Activated effector memory CD4-positive, alpha-beta T cell treated with Interleukin-2 at 50 U/mL for 16 hours (primary cell): ENCODE measurements at places on chromosomes 7 and 10.

DNA sequence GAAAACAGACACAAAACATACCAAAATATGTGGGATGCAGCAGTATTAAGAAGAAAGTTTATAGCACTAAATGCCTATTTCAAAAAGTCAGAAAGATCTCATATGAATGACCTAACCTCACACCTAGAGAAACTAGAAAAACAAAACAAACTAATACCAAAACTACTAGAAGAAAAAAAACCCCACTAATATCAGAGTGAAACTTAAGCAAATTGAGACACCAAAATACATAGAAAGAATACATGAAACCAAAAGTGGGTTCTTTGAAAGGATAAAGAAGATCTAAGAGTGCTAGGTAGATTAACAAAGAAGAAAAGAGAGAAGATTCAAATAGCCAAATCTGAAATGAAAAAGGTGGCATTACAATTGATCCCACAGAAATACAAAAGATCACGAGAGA is 494.1 kb downstream of the SH2D4B start:
- no peak for DNase-seq

GRCh38 chr10:86282664-86283465 is 83.7 kb downstream of the GRID1 start:
- DNase-seq, result no peak

DNA sequence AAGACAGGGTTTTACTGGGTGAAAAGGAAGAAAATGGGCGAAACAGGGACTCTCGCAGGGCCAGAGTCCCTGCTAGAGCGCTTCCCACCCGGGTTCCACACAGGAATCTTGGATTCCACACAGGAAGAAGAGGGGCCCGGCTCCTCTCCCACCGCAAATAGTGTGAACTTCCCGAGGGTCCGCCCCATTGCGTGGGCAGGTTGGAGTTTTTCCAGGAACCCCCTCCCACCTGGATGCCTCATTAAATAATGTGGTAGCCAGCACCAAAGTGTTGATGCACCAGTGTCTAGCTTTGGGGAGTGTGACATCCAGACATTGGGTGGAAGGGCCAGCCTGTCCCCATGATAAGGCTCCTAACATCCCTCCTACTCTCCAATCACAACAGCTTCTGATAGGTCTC is 330.3 kb upstream of the ZNF32 start:
- DNase-seq, result no peak

DNA sequence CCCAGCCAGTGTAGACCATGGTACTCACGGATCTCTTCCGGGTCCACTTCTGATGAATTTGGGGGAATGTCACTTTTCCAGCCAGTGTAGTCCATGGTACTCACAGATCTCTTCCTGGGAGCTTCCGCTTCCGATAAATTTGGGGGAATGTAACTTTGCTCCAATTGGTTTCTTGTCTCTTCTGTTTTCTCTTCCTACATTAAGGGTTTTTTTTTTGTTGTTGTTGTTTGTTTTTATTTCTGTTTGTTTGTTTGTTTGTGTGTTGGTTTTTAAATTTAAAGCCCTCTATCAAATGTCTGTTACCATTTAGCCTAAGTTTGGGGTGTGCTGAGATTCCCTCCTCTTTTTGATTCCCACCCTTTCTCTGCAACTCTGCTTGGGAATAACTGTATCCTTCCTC is 475.8 kb upstream of the FZD8 start:
- no peak for DNase-seq

DNA sequence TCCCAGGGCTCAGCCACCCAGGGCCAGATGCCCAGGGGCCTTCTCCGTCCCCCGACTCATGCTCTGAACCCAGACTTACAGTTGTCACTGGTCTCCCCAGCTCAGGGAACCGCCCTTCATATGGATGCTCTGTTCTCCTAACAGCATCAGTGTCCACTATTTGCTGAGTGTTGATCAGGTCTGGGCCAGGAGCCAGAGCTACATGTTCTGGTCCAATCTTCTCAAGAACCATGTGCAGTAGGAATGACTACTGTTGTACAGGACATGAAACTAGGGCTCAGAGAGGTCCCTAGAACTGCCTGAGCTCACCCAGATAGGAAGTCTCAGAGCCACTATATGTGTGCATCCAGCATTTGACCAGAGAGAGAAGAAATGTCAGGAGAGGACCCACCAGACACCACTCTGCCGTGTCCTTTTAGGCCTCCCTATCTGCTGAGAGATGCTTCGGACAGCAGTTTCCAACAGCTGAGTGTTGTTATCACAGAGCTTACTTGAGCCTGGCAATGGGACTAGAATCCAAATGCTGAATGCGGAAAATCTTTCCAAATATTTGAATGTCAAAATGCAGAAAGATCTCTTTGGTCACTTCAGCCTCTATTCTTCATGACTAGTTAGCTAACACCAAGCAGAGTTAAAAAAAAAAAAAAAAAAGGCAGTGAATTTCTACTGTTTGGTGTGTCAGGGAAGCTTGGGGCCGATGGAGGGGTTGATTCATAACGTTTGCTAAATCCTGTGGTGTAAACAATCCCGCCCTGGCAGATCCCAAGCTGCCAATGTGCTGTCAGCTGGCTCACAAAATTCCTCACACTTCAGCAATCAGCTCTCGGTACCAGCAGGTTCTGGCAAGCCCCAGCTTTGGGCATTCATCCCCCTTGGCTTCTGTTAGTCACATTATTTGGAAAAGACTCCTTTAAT is 246.1 kb downstream of the TNS3 start:
- DNase-seq, result no peak

- DNase-seq, result no peak
These were observed 49.1 kb upstream of the MNX1 start for GRCh38 chr7:157059534-157059933.

DNA sequence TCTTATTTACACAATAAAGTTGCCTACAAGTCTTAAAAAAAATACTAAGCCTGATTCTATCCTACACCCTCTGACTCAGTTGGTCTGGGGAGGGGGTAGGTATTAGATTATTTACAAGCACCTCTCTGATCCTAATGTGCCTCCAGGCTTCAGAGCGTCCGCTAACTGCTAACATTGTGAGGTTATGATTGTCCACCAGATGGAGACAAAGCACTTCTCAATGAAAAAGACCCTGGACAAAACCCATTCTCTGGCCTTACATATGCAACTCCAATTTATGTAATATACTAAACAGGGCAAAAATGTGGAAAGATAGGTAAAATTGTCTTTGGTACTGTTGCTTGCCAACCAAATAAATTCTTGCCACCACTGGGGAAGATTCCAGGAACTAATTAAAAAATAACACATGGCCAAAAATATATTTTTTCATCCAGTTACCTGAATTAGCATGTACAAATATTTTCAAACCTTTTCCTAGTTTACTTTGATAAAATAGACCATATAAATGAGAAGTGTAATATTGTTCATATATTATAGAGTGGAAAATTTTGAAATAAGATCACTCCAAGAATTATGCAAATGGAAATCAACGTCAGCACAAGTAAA is 92.4 kb downstream of the KIF20B start:
- no peak for DNase-seq

- DNase-seq, result no peak
These were observed 130.1 kb upstream of the ZEB1 start for GRCh38 chr10:31188792-31189406.

- no peak for DNase-seq
These were observed 3.5 kb downstream of the ANKRD1 start for GRCh38 chr10:90917238-90917967.

DNA sequence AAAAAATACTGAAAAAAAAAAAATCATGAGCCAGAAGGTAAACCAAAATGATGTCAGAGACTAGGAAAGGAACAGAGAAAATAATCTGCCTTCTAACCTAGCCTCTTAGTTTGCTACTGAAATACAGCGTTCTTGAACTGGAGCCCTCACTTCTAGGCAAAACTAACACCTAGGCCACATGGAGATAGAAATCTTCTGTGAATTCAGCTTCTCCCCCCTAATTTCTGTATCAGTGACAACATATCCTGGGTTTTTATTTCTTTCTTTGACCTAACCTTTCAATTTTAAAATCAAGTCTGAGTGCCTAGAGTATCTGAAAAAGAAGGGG is 100.1 kb upstream of the GLCCI1 start:
- no peak for DNase-seq

GRCh38 chr7:133804127-133804526 is 323.0 kb upstream of the LRGUK start:
- DNase-seq, result no peak

DNA sequence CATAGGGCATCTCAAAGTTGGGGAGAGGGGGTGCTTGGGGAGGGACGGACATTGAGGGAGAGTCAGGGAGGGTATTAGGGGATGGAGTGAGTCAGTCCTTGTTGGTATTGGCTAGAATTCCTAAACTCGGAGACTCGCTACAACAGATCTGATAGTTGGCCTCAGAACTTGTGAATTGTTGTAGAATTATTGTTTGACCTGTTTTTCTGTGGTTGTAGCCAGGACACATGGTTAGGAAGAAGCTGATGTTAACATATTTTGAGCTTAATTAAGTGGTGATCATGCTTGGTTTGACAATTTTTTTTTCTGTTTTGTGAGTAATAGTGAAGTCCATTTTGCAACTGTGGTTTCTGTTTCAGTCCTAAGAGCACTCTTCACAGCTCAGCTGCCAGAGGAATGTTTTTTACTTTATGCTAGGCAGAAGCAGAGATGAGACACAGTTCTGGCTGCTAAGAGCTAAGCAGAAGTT is 1190.3 kb upstream of the C7orf33 start:
- no peak for DNase-seq

GRCh38 chr10:78255796-78256638 is 222.4 kb downstream of the RPS24 start:
- DNase-seq, result no peak

DNA sequence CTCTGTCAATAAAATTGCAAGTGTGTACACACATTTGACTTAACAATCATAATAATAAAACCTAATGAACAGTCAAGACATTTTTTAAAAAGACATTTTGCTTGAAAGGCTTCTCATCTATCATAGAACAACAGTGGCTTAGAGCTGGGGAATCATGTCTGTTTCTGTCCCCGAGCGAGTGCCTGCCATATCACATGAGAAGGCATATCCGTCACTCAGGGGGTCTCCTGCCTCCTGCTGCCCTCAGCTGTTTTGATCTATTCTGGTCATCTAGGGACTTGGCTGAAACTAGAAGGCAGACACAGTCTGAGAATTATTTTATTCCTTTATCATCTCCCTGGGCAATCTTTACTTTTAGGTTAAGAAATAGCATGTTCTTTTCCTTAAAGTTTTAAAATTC is 278.7 kb upstream of the KLF6 start:
- DNase-seq, result no peak

- no peak for DNase-seq
These were observed 112.9 kb upstream of the LYZL2 start for GRCh38 chr10:30742471-30742870.

DNA sequence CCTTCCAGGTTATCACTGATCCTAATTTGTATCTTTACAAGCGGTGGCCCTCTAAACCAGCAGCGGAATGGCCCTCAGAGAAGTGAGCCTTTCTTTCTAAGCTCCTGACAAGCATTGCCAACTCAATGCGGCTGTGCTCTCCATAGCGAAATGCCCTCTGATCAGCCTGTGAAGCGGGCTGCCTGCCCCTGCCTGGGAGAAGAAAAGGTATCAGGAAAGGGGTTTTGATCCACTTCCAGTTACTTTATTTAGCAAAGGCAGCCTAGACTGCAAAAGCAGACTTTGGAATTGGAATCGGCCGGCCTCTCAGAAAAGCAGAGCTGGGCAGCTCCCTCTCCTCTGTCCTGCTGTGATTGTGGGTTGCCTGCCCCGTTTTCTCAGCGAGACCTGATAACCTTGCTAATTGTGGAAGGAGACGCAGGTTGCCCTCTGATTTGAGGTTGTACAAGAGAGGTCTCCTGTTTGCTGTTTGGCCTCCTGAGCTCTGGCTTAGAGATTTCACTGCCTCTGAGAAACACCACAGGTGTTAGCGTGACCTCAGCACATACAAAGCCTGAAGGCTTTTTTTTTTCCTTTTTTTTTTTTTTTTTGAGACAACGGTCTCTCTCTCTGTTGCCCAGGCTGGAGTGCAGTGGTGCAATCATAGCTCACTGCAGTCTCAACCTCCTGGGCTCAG is 53.9 kb upstream of the SH2B2 start:
- DNase-seq, result no peak

GRCh38 chr7:130136579-130137167 is 66.3 kb downstream of the KLHDC10 start:
- no peak for DNase-seq

GRCh38 chr10:76550806-76551205 is 1086.8 kb downstream of the KCNMA1 start:
- no peak for DNase-seq

- no peak for DNase-seq
These were observed 194.8 kb downstream of the MAD1L1 start for GRCh38 chr7:2037808-2038522.

- DNase-seq, result no peak
These were observed 44.9 kb upstream of the ZNF438 start for GRCh38 chr10:31076610-31076988.

- no peak for DNase-seq
These were observed 361.9 kb downstream of the GLRX3 start for GRCh38 chr10:130498042-130498441.

DNA sequence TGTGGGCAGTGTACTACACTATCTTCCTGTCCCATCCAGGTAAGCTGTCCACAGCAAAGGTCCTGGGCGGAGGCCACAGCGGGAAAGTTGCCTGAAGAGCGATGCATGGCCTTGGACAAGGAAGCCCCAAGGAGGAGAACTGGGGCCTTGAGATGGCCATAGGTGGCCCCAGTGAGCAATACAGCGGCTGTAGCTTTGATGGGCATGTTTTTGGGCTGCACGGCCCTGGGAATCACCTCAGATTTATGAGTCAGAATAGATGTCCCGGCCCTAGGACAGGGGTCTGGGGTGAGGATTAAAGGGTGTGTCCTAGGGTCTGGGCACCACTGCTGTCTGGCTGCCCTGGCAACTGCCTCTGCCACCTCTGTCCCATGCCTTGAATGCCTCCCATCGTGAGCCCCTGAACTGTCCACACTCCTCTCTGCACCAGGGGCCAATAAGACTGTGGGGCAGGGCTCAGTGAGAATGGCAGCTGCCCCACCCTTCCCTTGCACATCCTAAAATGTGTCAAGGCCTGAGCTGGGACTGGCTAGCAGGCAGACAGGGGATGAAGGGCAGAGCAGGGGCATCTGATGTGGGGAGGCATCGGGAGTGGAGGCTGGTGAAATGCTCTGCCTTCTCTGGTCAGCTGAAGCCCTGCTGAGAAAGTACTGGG is 9.4 kb upstream of the IRF5 start:
- DNase-seq, result no peak

- no peak for DNase-seq
These were observed 190.2 kb upstream of the HPS1 start for GRCh38 chr10:98636921-98637329.

DNA sequence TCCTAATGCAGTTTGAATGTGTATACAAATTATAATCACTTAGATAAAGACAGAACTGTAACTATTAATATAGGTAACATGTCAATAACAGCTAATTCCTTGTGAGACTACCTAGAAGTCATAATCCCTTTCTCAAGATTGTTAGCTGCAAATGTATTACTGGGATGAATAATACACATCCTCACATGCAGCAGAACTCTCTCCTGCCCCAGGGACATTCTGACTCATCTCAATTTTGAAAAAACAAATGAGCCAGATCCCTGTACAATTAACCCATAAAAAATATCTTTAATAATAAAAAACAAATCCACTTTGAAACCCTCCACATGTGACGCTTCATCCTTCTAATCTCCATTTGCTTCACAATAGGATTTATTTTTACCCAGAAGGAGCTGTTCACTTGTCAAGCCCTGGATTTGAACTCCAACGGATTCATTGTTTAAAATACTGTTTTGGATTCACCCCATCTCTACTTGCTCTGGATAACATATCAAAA is 428.4 kb upstream of the TEX47 start:
- DNase-seq, result no peak

GRCh38 chr10:120657371-120657770 is 193.8 kb upstream of the WDR11 start:
- no peak for DNase-seq

- DNase-seq, result no peak
These were observed 1028.7 kb downstream of the XPNPEP1 start for GRCh38 chr10:108894402-108895301.
